Umbilical cord (tissue), 2 donors: ENCODE measurements at places on chromosomes 6 and 20.

DNA sequence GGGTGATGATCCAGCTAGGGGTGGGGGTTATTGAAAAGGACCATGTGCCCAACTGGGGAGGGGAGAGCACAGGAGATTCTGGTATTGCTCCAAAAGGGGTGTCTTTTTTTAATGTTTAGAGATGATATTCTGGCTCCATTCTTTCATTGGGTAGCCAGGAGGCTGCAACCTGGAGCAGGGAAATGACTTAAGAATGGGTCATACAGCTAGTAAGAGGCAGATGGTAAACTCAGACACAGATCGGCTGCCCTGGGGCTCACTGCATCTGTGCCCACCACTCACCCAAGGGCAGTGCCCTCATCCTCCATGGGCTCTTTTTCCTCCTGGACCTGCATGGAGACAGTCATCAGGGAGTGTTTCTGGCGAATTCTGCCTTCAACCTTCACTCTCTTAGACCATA, 302.0 kb upstream of the PRDM1 start:
- no peak for DNase-seq

DNA sequence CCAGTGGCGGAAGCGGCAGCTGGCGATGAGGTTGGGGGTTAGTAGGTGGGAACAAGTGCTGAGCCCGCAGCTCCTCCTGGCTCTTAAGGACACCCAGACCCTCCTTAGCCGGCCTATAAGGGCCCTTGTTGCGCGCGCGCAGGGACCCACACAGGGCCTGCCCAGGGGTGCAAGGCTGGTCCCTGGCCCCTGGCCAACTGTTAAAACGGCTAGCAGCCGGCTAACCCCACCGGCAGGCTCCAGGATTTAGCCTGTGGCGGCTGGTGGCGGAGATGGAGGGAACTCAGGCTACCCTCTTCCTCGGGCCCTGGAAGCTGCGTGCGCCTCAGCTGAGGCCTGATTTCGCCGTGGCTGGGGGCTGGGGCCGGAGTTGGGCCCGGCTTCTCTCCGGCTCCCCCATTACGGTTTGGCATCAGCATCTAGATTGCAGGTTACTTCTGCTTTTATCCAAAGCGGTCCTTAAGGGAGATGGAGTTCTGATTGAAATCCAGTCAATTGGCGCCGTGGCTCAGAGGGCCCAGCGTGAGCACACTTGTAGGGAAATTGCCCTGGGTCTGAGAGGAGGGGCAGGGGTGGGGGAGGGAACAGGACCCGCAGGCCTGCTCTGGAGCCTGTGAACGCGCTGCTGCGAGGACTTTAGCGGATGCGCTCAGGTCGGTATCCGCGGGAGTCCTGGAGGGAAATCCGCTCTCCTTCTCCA, 36.9 kb upstream of the CCDC167 start:
- DNase-seq, result no peak

DNA sequence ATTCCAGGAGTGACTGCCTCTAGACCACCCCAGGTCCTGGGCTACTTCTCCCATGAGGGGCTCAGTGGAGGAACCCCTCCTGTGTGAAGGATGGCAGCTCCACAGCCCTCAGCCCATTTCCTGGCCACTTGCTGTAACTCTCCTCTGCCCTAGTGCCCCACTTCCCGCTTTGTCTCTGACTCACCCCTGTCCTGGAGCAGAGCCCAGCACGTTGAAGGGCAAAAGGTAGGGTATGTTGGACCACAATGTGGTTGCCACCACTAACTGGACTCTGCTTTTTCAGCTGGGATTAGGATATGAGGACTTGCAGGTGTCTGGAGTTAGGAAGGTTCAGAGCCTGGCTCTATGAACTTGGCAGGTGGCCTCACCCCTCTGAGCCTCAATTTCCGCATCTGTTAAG, 2.4 kb downstream of the MYBL2 start:
- DNase-seq, result no peak

- no peak for DNase-seq
These were observed 202.3 kb downstream of the OGFRL1 start for GRCh38 chr6:71490876-71491275.

GRCh38 chr6:120363429-120363828, 970.9 kb downstream of the TBC1D32 start:
- DNase-seq, result no peak

DNA sequence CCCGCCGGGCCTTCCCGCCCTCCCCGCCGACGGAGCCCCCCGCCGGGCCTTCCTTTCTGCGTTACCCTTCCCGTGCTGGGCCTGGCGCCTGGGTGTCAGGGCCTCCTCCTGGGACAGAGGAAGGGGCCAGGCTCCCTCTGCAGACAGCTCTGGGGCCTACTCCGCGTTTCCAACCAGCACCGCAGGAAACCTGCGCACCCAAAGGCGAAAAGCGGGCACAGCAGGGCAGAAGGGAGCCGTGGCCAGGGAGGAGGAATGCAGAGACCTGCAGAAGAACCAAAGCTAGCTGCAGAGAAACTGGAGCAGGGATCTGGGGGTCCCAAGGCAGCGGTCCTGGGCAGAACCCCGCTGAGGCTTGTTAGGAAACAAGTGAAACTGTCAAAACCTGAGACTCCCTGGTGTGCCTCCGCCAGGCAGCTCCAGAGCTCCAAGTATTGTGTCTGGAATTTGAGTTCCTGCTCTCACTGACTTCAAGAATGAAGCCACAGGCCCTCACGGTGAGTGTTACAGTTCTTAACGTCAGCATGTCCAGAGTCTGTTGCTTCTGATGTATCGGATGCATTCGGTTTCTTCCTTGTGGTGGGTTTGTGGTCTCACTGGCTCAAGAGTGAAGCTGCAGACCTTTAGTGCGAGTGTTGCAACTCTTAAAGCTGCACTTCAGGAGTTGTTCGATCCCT, 33.3 kb downstream of the IRF4 start:
- DNase-seq, result no peak

DNA sequence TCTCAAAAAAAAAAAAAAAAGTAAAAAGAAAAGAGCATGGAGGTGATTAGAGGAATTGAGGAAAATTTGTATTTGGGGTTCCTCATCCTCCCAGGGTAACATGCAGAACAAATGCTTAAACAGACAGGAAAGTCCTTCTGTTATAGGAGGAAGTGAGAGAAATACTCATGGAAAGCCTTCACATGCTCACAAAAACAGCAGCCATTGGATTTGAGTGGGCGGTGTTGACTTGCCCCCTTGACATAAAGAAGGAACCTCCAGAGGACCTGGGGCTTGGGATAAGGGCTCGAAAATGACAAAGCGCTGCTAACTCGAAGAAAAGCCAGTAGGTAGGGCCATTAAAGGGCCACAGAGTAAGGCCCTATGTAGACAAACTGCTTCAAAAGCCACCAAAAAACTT, 17.5 kb upstream of the SAMHD1 start:
- DNase-seq, result no peak

- DNase-seq, result no peak
These were observed 333.0 kb downstream of the EPHA7 start for GRCh38 chr6:93086351-93086750.

DNA sequence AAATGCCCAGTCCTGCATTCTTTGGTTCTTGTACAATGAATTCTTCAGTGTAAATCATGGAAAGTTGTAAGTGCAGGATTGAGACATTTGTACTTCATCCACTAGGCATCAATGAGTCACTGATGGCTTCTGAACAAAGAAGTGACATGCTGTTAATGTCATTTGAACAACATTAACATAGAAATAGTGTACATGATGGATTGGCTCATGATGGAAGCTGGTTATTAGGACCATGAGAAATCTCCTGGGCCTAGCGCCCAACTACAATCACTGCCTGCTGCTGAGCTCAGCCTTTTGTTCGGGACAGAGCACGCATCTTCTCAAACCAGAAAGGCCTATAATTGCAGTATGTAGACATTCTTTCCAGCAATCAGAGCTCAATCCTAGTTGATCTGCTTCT, 316.8 kb upstream of the TSHZ2 start:
- DNase-seq, result no peak

- DNase-seq, result no peak
These were observed 828 bp downstream of the HCK start for GRCh38 chr20:32052778-32053362.

- no peak for DNase-seq
These were observed 44.4 kb downstream of the BMP7 start for GRCh38 chr20:57221916-57222630.

DNA sequence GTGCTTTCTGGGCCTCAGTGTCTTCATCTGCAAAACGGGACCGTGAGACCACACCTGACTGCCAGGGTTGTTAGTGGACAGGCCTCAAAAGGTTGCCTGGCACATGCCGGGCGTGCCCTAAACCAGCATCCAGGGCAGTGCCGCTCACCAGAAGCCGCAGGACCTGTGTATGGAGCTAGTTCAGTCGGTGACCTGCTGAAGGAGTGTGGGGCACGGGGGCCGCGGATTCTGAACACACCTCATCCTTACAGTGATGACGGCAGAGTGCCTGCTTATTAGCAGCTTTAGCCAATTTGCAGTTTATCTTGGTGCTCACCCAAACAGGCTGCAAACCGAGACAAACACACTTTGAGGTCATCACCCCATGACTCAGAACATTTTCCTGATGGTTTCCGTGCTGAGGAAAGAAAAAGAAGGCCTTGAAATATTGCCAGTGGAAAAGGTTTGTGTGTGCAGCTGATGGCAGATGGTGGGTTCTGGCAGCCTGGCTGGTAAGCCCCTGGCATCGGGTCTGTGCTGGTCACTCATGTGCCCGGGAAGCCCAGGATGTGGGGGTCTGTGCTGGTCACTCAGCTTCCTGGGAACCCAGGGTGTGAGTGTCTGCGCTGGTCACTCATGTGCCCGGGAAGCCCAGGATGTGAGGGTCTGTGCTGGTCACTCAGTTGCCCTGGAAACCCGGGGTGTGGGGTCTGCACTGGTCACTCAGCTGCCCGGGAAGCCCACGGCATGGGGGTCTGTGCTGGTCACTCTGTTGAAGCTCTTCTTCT, 153.8 kb downstream of the ERMARD start:
- DNase-seq, result peak; percentile 71

GRCh38 chr6:129643968-129644367, 66.0 kb downstream of the ARHGAP18 start:
- no peak for DNase-seq

GRCh38 chr6:129501740-129502660, 208.0 kb downstream of the ARHGAP18 start:
- DNase-seq, result no peak

- no peak for DNase-seq
These were observed 12.1 kb upstream of the ATXN1 start for GRCh38 chr6:16773362-16773761.

GRCh38 chr20:35172434-35172806, 548 bp downstream of the PROCR start:
- DNase-seq, result no peak

DNA sequence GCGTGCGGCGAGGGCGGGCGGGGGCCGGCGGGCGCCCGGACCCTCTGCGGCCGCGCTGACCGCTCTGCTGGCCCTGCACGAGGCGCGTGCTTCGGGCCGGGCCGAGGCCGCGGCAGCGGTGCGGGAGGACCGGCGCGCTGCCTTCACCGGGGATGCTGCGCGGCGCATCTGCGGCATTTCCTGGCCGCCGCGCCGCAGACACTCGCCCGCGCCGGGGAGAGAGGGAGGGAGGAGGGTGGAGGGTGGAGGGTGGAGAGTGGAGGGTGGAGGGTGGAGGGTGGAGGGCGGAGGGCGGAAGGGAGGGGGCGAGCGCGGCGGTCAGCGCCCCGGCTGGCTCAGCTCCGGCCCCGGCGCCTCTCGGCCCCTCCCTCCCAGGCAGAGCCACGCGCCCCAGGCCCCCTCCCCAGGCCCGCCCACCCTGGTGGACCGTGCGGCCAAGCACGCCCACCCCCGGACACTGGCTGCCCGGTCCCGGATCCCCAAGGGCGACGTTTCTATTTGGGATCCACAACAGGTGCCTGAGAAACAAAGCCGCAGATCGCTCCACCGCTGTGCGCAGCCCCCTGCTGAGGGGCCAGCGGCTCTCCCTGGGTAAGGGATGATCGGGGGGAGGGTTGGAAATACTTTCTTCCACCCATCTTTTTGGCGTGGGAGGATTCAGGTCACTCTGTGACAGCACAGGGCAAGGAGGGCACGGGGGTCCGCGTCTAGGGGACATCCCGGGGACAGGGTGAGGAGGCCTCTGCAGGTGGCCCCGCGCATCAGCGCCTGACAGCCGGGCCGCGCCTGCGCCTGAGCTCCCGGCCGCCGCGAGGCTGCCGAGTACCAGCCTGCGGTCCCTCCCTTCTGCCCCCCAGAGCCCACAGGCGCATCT, 111.2 kb upstream of the BEND6 start:
- peak; percentile 84 for DNase-seq

DNA sequence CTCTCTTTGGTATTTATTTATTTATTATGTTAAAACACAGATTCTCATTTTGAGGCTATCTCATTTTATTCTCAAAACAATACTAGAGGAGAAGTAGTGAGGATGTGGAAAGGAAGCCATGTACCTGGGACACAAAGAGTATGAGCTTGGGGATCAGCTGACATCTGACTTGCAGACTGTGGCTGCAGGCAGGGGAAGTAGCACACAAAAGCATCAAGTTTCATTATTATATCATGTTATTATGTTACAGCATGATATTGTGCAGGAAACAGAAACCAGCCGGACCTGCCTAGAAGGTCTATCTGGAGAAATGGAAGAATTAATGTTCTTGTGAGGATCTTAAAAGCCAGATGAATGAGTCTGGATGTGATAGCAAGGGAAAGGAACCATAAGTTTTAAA, 248.2 kb downstream of the KHDC1L start:
- DNase-seq, result peak; percentile 32

DNA sequence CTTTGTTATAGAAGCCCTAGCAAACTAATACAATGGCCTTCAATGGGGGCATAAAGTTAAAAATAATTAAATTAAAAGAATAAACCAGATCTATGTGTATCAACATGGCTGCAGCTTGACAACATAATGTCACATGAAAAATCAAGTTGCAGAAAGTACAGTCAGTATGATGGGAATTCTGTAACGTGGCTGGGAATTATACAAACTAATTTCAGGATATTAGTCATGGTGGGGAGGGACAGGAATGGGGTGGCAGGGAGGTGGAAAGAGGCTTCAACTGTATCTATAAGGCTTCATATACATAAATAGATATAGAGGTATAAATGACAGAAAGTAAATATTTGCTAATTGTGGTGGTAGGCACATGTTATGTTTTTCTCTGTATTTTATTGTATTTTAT, 107.1 kb downstream of the UNC5CL start:
- DNase-seq, result no peak

GRCh38 chr6:32234934-32235333, 11.1 kb upstream of the NOTCH4 start:
- no peak for DNase-seq

DNA sequence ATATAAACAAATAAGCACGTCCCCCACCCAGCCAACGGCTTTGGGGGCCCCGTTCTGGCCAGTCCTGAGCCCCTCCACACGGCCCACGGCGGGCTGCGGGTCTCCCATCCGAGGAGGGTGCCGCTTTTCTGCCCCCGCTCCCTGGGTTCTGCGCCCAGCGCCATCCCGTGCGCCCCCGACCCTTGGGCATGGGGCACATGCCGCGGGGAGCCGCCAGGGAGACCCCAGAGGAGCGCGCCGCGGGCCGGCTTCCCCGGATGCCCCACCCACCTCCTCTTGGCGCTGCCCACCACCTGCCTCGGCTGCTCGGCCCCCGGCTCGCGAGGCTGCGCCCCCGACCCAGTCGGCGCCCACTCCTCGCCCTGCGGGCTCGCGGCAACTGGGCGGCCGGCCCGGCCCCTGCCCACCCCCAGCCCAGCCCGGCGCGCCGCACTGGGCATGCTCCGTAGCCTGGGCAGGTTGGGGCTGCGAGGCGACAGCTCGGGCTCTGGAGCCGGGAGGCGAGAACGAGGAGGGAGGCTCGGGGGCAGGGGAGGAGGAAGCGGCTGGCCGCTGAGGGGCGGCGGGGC, 570 bp upstream of the PLCB4 start:
- peak; percentile 50 for DNase-seq
